CD8-positive, alpha-beta T cell (primary cell): ENCODE measurements at places on chromosomes 7 and 10.

- DNase-seq = no peak
These were observed 1.8 kb upstream of the IGF2BP3 start for GRCh38 chr7:23472046-23472445.

DNA sequence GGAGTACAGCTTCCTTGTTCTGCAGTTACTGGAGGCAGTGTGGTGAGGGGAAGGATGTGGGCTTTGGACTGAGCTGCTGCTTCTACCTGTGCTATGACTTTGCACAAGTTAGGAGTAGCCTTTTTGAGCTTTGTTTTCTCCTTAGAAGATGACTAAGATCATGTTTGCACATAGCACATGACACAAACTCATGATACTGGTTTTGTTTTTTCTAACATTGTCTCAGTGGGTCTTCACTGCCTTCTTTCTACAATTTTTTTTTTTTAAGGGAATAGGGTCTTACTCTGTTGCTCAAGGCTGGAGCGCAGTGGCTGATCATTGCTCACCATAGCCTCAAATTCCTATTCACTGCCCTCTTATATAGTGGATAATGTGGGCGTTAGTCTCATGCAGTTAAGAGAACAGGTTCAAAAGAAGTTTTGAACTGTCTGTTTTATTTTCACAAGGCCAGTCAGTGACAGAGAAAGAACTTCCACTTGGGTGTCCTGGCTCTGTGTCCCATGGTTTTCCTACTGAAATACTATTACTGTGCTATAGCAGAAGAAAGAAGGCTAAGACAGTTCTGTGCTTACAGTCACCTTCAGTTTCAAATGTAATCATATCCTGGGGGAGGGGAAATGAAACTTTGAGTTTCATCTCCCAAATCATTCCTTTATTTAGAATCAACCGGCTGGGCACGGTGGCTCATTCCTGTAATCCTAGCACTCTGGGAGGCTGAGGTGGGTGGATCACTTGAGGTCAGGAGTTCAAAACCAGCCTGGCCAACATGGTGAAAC lies 72.0 kb downstream of the KAT6B start:
- no peak for DNase-seq

GRCh38 chr10:36801660-36802059 lies 323.7 kb upstream of the ANKRD30A start:
- no peak for DNase-seq

GRCh38 chr7:7169296-7169695 lies 13.0 kb upstream of the C1GALT1 start:
- DNase-seq = no peak

GRCh38 chr7:80204454-80204853 lies 69.8 kb downstream of the GNAI1 start:
- DNase-seq = no peak

GRCh38 chr7:7861211-7861633 lies 107.4 kb upstream of the GLCCI1 start:
- no peak for DNase-seq

DNA sequence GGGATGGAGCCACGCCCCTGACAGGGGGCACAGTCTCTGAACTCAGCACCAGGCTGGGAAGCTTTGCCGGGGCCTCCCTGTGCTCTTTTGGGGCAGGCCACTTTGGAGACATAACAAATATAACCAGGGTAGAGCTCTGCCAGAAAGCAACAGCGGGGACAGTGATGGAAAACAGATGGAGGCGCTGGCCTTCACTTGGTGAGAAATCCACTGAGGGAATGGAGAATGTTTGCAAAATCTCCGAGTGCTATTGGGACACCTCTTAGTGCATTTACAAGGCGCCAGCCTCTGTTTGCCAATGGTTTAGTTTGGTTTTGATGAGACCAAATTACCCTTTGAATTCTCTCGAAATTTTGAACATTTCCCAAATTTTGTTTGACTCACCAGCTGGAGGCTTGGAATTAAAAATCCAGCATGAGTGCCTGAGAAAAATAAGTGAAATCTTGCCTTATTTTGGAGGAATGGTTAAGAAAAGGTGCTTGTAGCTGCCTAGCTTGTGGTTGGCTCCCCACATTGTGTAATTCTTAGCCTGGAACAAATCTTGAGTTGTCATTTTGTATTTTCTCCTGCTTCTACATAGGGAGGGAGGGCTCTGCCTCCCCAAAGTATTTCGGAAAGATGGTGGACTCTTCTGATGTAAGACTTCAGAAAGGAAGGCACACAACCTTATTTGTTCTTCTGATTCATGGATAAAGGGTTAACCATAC lies 980.5 kb downstream of the LRMDA start:
- no peak for DNase-seq

GRCh38 chr10:62852961-62853702 lies 37.0 kb upstream of the EGR2 start:
- DNase-seq = peak; percentile 19

DNA sequence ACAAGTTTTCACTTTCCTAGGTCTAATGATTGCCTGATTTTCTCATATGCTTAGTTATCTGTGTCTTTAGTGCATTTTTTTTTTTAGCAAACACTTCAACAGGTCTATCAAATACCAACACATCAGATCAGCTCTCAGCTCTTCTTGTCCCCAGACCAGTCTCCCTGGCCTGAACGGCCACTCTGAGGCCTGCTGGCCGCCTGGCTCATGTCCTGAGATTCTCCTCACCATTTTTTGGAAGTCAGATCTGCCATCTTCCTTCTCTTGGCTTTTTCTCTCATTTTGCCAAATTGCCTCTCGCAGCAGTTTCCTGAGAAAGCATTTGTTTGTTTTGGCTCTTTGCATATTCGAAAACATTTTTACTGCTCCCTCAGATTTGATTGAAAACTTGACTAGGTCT lies 29.3 kb downstream of the PPP2R2D start:
- no peak for DNase-seq

DNA sequence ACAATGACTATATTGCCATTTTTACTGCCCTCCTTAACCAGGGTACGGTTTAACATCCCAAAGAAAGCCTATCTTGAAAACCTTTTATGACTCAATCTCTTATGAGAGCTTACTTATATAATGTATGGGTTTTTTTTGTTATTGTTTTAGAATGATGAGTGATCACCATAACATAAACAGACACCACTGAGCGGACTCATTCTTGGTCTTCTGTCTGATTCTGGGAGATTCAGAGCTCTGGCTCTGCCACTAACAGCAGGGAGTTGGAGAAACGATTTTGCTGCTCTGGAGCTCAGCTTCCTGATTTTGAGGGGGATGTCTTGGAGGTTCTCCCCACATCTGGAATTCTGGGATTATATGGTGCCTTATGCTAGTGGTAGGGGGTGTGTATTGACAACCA lies 244.1 kb downstream of the FRMD4A start:
- no peak for DNase-seq

- no peak for DNase-seq
These were observed 67.0 kb downstream of the FGFR2 start for GRCh38 chr10:121531076-121531829.

DNA sequence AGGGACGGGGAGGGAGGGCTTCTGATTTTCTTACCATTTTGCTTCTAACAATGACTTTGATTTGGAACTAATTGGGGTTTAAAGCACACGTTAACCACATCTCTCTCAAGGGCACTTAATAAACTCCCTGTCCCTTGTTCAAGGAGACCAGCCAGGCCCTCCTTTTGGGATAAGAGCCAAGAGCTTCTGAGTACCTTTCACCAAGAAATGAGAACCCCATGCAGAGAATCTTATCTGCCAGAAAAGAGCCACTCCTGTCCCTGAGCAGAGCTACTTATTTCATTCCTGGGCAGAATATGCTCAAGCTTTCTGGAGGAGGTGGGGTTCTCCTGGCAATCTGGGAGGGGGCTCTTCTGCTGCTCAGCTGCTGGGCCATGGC lies 574.6 kb downstream of the GALNT17 start:
- no peak for DNase-seq

DNA sequence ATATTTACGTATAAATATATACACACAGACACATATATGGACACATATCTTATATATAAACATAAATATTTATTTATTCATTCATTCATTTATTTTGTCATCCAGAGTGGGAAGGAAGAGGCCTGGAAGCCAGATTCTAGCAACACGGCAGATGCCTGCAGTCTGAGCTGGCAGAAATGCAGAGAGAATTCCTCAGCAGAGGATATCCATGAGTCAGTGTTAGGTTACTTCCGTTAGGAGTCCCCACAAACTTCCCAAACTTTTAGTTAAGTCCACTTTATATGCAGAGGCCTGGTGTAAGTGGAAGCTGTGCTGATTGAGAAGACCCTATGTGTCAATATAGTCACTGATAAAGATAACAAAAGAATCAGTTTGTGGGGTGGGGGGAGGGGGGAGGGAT lies 89.6 kb downstream of the PPP1R17 start:
- no peak for DNase-seq

- no peak for DNase-seq
These were observed 13.3 kb downstream of the SLC35G1 start for GRCh38 chr10:93907059-93907458.

DNA sequence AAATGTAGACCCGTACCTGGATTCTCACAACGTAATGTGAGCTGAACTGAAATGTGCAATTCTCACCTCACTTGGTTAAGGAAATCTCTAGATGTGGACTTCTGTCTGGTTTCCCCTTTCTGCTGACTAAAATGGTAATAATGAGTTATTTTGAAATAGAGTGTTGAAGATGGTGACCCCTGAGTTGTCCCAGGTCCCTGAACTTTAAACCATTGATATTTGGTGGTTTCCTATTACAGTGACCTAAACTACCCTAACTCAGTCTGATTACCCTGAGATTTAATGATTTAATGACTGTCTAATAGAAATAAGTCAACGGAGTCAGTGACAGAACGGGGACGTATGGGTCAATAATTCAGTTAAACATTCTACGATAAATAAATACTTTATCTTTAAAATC lies 845.9 kb downstream of the PCDH15 start:
- no peak for DNase-seq

GRCh38 chr10:111429288-111430028 lies 352.6 kb downstream of the ADRA2A start:
- no peak for DNase-seq

- no peak for DNase-seq
These were observed 117.0 kb downstream of the CHCHD3 start for GRCh38 chr7:132964876-132965275.

DNA sequence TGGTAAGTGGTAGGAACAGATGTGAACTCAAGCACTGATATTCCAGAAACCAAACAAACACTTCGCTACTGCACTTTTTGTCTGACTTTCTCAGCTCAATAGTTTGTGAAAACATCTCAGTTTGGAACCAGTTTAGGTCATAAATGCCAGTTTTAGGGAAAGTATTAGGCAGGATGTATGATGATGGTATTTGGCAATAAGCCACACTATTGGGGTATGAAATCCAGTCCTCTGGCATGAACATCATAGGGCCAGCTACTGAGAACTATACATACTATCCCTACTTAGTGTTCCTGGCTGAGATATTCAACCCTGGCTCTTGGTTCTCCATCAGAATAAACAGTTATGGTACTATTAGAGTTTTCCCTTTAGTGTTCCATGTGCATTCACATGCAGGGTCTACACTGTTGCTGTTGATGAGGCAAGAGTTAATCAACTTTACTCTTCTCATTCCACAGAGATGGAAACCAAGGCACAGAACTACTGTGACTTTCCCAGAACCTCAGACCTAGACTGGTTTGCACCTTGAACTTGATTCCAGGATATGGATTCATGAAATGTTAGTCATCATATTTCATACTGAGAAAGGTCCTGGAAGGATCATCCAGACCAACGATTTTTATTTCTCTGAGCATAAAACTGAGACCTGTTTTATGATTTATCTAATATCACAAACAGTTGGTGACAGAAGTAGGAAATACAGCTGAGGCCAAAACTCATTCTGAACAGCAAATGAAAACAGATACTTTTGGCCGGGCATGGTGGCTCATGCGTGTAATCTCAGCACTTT lies 20.0 kb upstream of the IFIT2 start:
- no peak for DNase-seq

GRCh38 chr10:80694930-80695329 lies 157.2 kb downstream of the SH2D4B start:
- DNase-seq = no peak

DNA sequence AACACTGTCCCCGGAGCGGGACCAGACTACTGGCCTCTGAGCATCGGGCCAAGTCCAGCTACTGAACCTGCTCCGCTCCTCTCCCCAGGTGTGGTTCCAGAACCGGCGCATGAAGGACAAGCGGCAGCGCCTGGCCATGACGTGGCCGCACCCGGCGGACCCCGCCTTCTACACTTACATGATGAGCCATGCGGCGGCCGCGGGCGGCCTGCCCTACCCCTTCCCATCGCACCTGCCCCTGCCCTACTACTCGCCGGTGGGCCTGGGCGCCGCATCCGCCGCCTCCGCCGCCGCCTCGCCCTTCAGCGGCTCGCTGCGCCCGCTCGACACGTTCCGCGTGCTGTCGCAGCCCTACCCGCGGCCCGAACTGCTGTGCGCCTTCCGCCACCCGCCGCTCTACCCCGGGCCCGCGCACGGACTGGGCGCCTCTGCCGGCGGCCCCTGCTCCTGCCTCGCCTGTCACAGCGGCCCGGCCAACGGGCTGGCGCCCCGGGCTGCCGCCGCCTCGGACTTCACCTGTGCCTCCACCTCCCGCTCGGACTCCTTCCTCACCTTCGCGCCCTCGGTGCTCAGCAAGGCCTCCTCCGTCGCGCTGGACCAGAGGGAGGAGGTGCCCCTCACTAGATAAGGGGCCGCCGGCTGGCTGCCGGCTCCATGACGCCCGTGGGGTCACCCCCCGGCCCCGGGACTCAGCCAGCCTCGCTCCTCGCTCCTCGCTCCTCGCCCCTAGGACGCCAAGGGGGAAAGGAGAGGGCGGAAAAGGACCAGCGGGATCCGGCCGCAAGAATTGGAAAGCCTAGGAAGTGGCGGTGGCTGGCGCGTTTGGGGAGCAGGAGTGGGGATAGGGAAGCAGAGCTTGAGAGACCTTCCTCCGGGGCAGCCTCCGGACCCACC lies 3.4 kb downstream of the EVX1 start:
- no peak for DNase-seq

DNA sequence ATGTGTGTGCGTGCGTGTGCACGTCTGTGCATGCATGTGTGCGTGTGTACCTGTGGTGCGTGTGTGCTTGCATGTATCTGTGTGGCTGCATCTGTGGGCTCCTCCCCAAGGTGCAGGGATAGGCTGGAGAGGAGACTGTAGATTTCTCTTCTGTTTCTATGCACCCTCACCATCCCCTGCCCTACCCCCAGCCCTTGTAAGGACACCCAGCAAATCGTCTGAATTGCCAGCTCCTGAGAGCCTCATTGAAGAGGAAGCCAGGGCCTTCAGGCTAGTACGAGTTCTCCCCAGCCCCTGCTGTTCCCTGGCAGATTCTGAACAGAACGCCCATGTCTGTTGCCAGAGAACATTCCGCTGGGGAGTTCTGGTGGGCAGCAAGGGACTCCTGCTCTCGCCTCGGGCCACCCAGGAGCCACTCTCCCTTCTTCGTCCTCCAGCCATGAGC lies 17.0 kb upstream of the TRIM8 start:
- DNase-seq = no peak

GRCh38 chr7:142188154-142188553 lies 69.7 kb downstream of the PRSS58 start:
- no peak for DNase-seq

GRCh38 chr10:118642228-118642627 lies 46.8 kb upstream of the PRLHR start:
- DNase-seq = no peak
